ENCODE measurements at places on chromosomes 16 and 17.

GRCh38 chr17:77645072-77646045 is 313.1 kb upstream of the TNRC6C start:
- DNase-seq, result no peak

DNA sequence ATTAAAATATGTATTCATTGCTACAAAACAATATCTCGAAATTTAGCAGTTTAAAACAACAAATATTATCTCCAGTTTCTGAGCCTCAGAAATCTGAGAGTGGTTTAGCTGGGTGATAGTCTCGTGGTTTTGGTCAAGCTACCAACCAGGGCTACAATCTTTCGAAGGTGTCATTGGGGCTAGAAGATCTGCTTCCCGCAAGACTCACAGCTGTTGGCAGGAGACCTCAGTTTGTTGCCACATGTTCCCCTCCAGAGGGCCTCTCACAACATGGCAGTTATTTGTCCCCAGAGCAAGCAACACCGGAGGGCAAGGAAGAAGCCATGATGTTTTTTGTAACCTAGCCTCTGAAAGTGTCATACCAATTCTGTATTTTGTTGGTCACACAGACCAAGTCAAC is 12.0 kb upstream of the BCAS3 start:
- no peak for DNase-seq

- no peak for DNase-seq
Measured at GRCh38 chr17:50047488-50048126, 8.3 kb upstream of the ITGA3 start.

GRCh38 chr16:52203096-52203495 is 343.8 kb downstream of the TOX3 start:
- DNase-seq, result no peak

GRCh38 chr17:64085650-64086005 is 44.3 kb downstream of the ERN1 start:
- DNase-seq, result no peak

DNA sequence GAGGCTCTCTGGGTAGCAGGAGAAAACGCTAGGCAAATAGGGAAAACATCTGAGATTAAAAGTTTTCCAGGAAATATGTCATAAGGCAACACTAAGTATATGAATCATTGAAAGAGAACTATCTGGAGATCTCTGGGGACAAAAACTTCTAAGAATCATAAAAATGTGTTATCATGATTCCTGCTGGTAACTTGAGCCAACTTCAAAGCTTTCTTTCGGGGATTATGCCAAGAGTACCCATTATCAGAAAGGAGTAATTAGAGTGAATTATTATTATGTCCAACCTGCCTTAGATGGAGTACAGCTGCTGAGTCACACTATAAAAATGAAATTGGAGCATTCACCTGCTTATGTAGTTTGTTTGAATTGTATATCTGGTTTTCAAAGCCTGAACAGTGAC is 488.5 kb upstream of the SOX9 start:
- no peak for DNase-seq

GRCh38 chr17:21397341-21398190 is 21.4 kb downstream of the KCNJ12 start:
- DNase-seq, result no peak

GRCh38 chr17:60371818-60372510 is 20.0 kb downstream of the USP32 start:
- no peak for DNase-seq

- no peak for DNase-seq
Measured at GRCh38 chr16:84198401-84198800, 7.4 kb downstream of the ADAD2 start.

DNA sequence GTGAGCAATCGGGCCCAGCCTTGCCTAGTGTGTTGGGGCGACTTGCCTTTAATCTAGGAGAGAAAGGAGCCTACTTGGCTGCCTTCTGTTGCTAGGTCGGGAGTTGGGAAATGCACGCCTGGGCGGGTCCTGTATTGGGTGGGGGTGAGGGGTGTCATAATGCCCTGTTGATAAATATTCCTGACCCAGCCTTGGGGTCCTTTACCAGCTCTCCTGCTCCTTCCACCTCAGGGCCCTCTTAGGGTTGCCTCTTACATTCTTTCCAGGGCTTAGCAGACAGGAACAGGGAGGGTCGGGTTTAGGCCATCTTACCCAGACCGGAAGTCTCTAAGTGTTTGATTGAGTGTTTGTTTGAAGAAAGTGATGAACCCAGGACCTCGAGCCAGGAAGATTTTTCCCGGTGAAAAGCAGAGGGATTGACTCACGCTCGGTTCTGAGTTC is 112.9 kb downstream of the SEC14L1 start:
- DNase-seq, result no peak

DNA sequence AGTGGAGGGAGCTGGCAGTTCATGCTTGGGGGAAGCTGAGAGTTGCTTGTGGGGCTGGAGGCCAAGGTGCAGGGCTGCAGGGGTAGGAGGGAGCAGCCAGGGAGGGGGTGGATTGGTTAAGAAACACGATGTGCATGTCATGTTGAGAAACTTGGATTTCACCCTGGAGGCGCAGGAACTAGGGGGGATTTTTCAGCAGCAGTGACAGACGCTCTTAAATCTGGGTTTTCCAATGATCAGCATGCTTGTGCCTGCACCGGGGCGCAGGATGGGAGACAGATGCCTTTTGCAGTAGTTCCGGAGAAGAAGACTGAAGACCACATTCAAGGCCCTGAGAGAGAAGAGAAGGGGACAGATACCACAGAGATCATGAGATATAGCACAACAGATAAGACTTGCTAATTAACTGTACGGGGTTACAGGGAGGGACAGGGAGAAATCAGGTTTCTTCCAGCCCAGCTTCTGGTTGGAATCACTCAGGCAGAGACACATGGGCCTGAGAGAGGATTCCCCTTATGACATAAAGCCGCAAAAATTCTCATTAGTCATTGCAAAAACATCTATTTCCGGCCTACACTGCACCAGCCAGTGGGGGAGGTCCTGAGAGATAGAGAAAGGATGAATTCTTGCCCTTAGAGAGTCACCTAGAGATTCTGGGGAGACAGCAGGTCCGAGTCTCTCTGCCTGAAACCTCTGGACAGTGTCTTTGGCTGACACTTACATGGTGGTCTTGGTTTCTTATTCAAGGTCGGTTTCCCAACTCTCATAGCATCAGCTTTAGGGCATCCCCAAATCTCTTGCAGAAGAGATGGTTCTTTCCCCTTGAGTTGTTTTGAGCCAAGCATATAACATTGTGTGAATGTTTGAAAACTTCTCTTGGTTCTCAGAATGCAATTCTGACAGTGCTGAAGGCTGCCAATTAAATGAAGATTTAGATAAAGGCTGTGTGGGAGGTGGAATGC is 27.1 kb downstream of the CDH13 start:
- no peak for DNase-seq

- DNase-seq, result no peak
Measured at GRCh38 chr17:70271672-70272071, 102.3 kb downstream of the KCNJ2 start.

DNA sequence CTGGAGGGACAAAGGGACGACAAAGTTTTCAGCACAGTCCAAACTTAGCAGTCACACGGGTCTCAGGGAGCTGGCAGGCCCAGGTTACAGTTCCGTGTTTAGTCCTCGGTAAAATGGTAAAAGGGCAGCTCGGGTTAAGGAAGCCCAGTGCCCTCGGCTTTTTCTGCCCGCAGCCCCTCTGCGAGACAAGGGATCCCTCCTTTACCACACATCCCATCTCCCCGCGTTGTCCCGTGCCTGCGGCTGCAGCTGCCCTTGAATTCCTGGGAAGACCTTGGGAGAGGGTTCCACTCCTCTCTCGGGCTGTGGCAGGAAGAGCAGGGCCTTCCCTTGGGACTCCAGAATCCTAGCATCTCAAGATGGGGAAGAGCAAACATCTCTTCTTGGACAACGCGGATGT is 7.2 kb upstream of the RAB37 start:
- no peak for DNase-seq

DNA sequence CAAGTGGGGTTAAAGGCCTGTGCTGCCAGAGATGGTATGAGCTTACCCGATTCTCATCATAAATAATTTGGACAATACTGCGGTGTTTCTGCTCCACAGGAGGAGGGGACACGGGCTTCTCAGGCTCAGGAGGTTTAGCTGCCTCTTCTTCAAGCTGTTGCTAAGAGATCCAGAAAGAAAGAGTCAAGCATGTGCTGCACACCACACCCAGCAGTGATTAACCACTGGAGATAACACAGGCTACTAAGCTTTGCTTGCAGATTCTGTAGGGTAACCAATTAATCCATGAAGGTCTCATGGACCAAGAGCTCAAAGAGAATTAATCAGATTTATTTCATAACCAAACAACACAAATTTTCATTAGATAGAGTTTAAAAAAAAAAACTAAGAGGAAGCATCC is 56.6 kb downstream of the NCOR1 start:
- no peak for DNase-seq

DNA sequence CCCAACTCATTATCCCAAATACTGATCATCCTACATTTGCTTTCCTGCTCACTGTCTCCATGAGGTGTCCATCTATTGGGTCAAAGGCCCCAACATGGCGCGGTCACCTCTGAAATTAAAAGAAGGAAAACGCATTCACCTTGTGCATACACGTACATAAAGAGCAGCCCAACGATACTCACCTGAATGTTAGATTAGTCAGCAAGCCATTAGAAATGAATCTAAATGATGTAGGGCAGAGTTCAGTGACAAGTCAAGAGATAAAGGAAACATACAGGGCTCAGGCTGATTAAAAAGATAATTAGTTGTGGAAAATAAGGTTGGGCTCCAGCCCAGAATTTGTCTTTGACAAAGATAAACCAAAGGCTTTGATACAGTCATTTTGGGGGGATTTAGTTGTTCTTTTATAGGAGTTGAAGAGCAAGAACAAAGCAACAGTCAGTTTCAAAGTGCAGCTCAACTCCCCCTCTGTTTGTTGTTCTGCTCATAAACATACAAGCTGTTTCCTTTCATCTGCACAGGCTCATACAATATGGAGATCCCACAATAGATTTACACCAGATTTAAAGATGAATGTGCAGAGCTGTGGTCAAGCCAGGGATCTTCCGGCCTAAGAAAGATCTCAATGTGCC is 21.1 kb downstream of the NXPH3 start:
- DNase-seq, result no peak

- DNase-seq, result no peak
Measured at GRCh38 chr17:19242926-19243325, 5.8 kb downstream of the EPN2 start.

DNA sequence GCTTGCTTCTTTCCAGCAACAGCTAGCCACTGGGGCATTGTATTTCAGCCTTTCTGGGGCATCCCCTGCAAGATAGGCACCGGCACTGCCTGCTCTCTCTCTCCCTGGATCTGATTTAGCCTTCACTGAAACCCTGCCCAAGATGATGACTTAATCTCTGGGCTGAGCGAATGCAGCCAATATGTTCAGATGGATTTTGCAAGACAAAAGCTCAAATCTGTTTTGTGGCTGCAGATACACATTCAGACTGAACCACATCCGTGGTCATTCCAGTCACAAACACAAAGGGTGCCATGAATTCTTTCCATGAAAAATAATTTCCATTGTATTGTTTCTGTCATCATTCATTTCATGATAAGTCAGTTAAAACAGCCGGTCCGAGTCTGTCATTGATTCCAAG is 24.2 kb downstream of the SOST start:
- no peak for DNase-seq

- no peak for DNase-seq
Measured at GRCh38 chr17:55124730-55125360, 139.9 kb upstream of the HLF start.
